ENCODE measurements at places on chromosomes 2 and 18. TPM values are rescaled to one million over a fixed set of nuclear protein-coding genes. Genes with fewer than 3 reads are reported as not detected.
A peak's percentile ranks its signal among the peaks of the same experiment; 100 is the strongest.

DNA sequence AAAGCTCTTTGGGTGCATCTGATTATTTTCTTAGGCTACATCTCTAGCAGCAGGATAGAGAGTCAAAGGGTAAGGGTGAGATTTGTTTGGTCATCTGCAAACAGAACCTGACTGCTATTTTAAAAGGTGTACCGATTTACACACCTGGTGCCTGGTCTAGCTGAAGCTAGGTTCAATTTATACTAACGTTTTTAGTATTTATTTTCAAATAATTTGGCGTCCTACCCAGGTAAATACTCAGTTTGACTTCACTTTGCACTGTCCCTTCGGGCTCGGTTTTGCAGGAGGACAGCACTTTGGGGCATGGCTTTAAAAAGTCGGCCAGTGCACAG, 683 bp downstream of the PTRHD1 start:
- H3K27me3 ChIP-seq = no peaks in the 10 kb centered on the region
- H3K4me1 ChIP-seq = peaks cover 8% of the 10 kb centered on the region
- peak overlapping the region; percentile 98 for H3K4me3 ChIP-seq
- H3K36me3 ChIP-seq = no peaks in the 10 kb centered on the region
- peak overlapping the region; percentile 99 for H3K27ac ChIP-seq
- no peak for DNase-seq

- H3K4me1 ChIP-seq = peaks cover 6% of the 10 kb centered on the region
- no peak overlapping the region for H3K27ac ChIP-seq
- no peaks in the 10 kb centered on the region for H3K36me3 ChIP-seq
- DNase-seq = no peak
- H3K27me3 ChIP-seq = no peaks in the 10 kb centered on the region
Measured at GRCh38 chr2:238239543-238239862, 335 bp downstream of the HES6 start.

BARD1 gene
- 25.5 TPM for total RNA-seq

LYPD6B gene
- not detected for total RNA-seq

DNA sequence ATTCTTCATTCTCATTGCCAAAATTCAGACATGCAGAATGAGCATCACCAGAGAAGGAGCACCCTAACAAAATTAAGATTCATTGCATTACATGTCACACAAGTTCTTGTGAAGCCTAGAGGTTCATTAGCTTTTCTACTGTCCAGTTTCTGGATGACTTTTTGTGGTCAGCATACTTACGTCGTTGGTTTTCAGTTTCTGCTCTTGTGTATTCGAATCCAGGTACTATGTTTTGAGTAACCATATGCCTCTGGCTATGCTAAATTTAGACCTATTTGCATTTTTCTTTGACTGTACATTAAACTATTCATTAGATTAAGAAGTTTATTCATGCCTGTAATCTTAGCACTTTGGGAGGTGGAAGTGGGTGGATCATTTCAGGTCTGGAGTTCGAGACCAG, 251.3 kb downstream of the PARD3B start:
- H3K4me1 ChIP-seq = no peaks in the 10 kb centered on the region
- no peaks in the 10 kb centered on the region for H3K36me3 ChIP-seq
- H3K27ac ChIP-seq = no peak overlapping the region
- no peak for DNase-seq
- no peak overlapping the region for H3K4me3 ChIP-seq

GRCh38 chr2:42105330-42106256, 57.8 kb downstream of the PKDCC start:
- H3K27ac ChIP-seq = no peak overlapping the region
- DNase-seq = no peak
- peaks cover 22% of the 10 kb centered on the region for H3K4me1 ChIP-seq
- H3K4me3 ChIP-seq = peak overlapping the region; percentile 3
- no peaks in the 10 kb centered on the region for H3K27me3 ChIP-seq

DNA sequence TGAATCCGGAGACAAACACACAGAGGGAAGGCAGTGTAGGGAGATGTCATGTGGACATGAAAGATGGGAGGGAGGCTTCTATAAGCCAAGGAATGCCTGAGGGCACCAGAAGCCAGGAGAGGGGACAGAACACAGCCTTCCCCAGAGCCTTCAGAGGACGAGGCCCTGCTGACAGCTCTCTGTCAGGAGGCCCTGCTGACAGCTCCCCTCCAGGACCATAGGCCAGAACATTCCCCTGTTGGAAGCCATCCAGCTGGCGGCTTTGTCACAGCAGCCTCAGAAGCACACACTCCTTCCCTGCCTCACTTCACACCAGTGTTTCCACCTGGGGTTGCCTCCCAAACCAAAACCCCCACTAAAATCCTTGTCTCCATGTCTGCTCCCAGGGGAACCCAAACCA, 171.3 kb upstream of the ID2 start:
- no peak overlapping the region for H3K27ac ChIP-seq
- H3K4me3 ChIP-seq = no peak overlapping the region
- H3K36me3 ChIP-seq = no peaks in the 10 kb centered on the region
- no peak for DNase-seq
- peaks cover 8% of the 10 kb centered on the region for H3K4me1 ChIP-seq
- no peaks in the 10 kb centered on the region for H3K27me3 ChIP-seq

NFATC1 gene
- 27.6 TPM for total RNA-seq
